A549 treated with ZK216348 at 1 μM for 4 hours (cell line): ENCODE measurements at places on chromosomes 1 and 21. TPM values are rescaled to one million over a fixed set of nuclear protein-coding genes. Genes with fewer than 3 reads are reported as not detected.

Gene SELENBP1
- 5.1 to 7.6 TPM (median 6.9 TPM) in 5 replicates for total RNA-seq

Gene CLCA1
- total RNA-seq: not detected in 5 replicates

Gene ANKRD35
- not detected in 5 replicates for total RNA-seq

Gene MUTYH
- 7.3 to 11.5 TPM (median 9.1 TPM) in 5 replicates for total RNA-seq

Gene APOBEC4
- not detected in 5 replicates for total RNA-seq

Gene DDR2
- total RNA-seq: 0.31 to 0.68 TPM (median 0.47 TPM) in 5 replicates

Gene TNFAIP8L2
- not detected in 5 replicates for total RNA-seq
